ENCODE measurements at places on chromosomes 1 and 21.

GRCh38 chr21:33069994-33070743 lies at the start of gene OLIG1:
OLIG1 (plus strand) TSS chr21:33070141; CDS start chr21:33070247, 106 bp downstream.
- DNase-seq, result peak; percentile 62

DNA sequence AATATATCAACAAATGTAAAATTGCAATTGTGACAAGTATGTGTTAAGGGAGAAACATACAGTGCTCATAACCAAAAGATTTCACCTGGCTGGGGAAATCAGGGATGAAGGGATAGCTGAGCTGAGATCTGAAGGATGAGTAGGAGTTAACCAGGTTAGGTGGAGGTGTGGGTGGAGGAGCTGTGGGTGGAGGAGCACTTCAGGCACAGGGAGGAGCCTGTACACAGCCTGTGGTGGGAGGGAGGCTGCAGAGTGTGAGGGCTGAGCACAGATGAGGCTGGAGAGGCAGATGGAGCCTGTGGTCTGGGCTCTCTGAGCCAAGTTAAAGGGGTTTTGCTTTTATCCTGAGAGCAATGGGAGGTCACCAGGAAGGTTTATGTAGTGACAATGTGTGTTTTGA lies 111.9 kb downstream of the XCL2 start:
- no peak for DNase-seq

GRCh38 chr21:33434770-33435360 lies 31.7 kb downstream of the IFNGR2 start:
- DNase-seq, result peak; percentile 80

DNA sequence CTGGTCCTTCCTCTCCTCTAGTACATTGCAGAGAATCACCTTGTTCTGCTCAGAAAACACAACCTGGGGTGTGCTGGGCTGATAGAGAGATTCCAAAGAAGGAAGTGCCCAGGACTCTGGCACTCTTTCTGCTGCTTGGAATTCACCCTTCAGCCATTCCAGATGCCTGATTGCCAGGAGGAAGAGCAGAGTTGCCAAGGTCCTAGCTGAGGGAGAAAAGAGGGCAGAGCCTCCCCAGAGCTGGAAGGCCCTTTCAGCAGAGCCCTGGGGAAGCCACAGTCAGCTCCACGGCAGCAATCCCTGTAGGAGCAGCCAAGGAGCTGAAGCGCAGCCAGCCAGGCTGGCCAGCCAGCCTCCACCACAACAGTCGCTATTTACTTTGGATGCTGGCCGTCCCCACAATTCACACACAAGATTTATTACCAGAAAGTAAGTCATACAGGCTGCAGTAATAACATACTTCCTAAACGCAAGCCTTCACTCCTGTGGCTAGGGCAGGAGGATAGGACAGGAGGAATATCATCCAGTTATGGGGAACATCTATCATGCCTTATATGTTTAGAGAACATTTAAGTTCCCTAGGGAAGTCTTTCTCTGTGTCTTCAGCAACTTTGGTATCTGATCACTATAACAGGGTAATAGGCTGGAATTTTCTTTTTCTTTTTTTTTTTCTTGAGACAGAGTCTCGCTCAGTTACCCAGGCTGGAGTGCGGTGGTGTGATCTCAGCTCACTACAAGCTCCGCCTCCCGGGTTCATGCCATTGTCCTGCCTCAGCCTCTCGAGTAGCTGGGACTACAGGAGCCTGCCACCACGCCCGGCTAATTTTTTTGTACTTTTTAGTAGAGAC lies 36.6 kb upstream of the SLC44A3 start:
- no peak for DNase-seq

DNA sequence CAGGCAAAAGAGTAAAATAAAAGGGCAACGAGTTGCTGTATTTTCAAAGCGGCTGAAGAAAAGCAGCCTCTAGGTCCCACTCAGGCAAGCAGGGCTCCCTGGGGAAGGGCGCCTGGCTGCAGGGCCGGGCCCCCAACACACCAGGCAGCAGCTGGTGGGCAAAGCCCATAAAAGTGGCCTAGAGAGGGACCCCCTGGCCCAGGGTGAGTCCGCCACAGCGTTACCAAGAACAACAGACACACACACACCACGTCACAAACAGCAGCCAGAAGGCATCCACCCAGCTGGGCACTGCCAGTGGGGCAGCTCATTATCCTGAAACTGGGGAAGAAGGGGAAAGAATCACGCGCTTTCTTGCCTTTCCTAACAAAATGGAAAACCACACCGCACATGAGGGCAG lies 4.7 kb downstream of the SUMO3 start:
- DNase-seq, result no peak

- no peak for DNase-seq
These were observed 364.7 kb downstream of the SMYD3 start for GRCh38 chr1:246142320-246142893.

DNA sequence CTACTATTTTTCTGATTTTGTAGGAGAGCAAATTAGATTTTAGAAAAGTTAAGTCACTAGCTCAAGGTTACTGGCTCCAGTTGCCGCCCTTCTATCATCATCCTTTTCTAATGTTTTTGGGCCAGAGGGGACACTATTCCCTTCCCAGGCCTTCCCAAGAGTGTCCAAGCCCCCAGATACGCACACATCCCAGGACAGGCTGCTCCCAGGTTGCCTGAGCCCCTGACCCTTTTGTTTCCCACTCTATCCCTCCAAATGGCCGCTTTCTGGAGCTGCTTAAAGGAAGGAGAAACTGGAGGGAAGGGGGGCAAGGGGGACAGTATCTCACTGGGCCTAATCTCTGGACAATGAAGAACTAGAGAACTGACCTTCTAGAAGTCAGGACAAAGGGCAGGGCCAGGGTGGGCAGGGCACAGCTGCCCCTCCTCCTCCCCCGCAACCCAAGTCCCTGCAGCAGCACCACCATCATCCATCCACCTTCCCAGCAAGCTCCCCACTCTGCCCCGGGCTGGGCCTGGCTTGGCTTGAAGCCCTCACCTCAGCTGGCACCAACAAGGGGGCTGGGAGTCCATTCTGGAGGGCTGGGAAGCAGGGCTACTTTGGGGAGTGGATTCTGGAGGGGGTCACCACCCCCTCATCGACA lies 1.1 kb upstream of the MAP7D1 start:
- no peak for DNase-seq

DNA sequence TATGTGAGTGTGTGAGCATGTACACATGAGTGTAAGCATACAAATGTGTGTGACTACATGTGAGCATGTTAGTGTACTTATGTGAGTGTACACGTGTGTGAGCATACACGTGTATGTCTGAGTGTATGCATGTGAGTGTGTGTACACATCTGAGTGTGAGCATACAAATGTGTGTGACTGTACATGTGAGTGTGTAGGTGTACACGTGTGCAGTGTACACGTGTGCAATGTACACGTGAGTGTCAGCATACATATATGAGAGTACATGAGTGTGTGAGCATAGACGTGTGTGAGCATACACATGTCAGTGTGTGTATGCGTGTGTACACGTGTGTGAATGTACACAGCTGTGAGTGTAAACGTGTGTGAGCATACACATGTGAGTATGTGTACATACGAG lies 170.6 kb downstream of the HUNK start:
- DNase-seq, result no peak

- DNase-seq, result no peak
These were observed 634.0 kb downstream of the SMYD3 start for GRCh38 chr1:245873068-245873467.

GRCh38 chr1:41222496-41222895 lies 19.6 kb downstream of the SCMH1 start:
- peak; percentile 25 for DNase-seq

GRCh38 chr1:55990007-55990406 lies 589.4 kb downstream of the PLPP3 start:
- no peak for DNase-seq

GRCh38 chr1:231216498-231216897 lies 24.5 kb upstream of the GNPAT start:
- no peak for DNase-seq

DNA sequence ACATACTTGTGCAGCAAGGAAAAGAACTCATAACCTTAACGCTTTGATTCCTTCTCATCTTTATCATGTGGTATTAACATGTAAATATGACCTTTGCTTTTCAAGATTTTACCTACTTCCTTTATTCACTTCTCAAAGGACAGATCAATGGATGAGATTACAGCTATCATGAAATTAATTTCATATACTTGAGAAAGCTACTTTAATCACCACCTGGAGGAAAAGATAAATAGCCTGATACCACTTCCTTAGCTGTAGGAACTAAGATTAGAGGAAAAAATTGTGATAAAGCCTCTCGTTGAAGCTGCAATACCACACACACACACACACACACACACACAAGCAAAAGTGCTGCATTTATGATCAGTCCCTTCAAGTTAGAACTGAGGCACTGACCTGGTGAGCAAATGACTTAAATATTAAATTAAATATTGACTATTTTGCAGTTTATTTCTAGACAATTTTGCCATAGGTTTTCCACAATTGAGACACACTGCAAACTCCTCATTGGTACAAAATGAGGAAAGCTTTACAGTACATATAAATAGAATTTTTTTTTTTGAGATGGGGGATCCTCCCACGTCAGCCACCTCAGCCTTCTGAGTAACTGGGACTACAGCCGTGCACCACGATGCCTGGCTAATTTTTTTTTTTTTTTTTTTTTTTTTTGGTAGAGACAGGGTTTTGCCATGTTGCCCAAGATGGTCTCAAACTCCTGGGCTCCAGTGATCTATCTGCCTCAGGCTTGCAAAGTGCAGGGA lies 27.2 kb upstream of the DMRTB1 start:
- DNase-seq, result no peak

- DNase-seq, result peak; percentile 32
These were observed 3.5 kb downstream of the GNAT2 start for GRCh38 chr1:109615879-109616278.

DNA sequence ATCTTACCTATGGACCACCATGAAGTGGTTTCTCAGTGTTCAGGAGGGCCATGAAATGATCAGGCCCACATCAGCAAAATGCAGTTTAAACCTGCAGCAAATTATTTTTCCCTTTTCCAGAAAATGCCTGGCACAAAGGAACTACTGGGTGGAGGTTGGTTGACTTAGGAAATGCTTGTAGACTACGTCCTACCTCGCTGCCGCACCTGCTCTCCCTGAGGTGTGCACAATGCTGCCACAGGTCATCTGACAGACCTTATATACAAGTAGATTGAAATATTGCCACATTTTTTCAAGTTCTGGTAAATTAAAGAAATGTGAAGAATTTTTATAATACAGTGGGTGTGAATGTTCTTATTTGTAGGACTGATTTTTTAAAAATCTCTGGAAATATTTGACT lies 166.7 kb upstream of the PDE4B start:
- DNase-seq, result no peak

GRCh38 chr1:78420181-78420580 lies 70.6 kb upstream of the PTGFR start:
- no peak for DNase-seq
